ENCODE measurements at places on chromosomes 4 and X.

DNA sequence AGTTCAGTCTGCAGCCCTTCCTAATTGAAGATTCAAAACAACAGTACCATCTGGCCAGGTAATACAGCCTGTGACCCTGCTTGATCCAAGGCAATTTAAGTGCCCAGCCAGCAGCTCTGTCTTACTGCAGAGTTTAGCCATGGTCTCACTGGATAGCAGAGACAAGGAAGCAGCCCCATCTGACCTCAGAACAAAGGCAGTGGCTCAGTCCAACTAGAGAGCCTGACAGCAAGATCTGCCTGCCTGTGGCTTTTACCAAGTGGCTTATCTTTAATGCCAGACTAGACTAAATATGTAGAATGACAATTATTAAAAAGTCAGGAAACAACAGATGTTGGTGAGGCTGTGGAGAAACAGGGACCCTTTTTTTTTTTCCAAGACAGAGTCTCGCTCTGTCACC lies 293.4 kb downstream of the DTHD1 start:
- DNase-seq, result no peak

DNA sequence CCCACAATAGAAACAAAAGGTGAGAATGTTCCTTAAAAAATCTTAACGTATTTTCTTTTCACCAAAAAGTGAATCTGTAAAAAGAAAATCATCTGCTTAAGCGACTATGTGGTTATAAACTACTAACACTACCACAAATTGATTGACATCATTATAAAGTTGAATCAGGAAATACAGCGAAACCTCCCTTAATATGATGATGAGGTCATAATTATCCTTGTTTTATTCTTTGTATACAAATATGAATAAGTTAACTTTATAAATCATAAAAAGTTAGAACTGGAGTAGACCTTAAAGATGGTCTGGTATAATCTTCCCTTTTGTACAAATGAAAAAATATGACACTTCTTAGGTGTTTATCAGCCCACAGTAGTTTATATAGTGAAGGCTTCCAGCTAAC lies 35.6 kb downstream of the NFKB1 start:
- no peak for DNase-seq

DNA sequence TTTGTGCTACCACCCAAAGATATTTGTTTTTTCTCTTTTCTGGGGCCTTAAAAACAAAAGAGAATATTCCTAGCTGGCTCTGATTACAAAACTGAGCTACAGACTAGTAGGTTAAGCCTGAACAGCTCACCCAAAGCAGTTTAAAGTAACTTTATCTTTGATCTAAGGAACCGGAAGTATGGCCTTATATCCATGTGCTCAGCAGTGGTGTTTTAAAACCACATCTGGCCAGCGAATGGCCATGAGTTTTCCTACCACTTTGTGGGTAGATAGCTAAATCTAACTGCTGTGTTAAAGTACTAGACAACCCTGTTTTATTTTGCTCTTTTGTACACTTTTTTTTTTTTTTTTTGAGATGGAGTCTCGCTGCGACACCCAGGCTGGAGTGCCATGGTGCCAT lies 24.6 kb downstream of the ADGRG4 start:
- DNase-seq, result peak; percentile 1

- no peak for DNase-seq
Observed at GRCh38 chr4:86302251-86302650, 57.6 kb downstream of the MAPK10 start.

GRCh38 chr4:52837716-52838558 lies 24.2 kb upstream of the RASL11B start:
- DNase-seq, result peak; percentile 91

DNA sequence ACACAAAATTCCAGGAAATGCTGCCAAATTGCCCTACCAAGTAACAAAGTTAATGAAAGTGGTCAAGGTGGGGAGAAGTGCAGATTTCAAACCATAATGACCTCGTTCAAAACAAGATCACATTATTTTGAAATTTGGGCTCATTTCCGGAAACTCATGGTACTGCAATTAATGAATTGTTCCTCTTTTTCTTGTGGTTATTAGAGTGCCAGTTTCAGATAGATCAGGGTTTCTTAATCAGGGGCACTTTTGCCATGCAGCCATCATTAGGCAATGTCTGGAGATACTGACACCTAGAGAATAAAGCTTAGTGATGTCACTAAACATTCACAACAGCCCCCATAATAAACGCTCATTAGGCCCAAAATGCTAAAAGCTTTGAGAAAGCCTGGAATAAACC lies 381.5 kb upstream of the GALNT7 start:
- DNase-seq, result no peak

GRCh38 chr4:118939169-118939783 lies 50.6 kb downstream of the SYNPO2 start:
- no peak for DNase-seq

- DNase-seq, result peak; percentile 40
Observed at GRCh38 chr4:109302361-109303139, at the start of gene COL25A1. COL25A1 (minus strand) TSS chr4:109302658.

- DNase-seq, result peak; percentile 36
Observed at GRCh38 chr4:87530868-87531267, 1.7 kb upstream of the SPARCL1 start.

DNA sequence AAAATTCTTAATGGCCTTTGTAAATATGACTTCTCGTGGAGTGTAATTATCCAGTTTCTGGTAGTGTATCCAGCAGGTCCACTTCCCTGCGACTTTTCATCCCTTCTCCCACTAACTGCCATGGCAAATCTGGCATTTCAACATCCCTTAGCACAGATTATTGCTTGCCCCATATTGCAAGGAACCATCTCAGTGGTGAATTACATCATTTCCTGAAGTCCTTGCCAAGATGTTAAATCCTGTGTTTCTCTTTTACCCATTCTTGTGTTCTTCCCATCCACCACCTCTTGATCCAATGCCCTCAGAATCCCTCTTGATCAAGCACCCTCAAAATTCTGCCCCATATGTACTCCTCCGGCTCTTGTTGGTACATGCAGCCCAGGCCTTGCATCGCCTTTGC lies 88.1 kb upstream of the ZNF81 start:
- DNase-seq, result peak; percentile 7

- DNase-seq, result no peak
Observed at GRCh38 chrX:23732704-23733103, 10.4 kb downstream of the ACOT9 start.

GRCh38 chrX:151828439-151829080 lies 84.1 kb upstream of the MAGEA4 start:
- DNase-seq, result peak; percentile 8

- no peak for DNase-seq
Observed at GRCh38 chrX:108322234-108322633, 116.0 kb downstream of the COL4A6 start.

GRCh38 chrX:74421740-74422352 lies 553 bp downstream of the SLC16A2 start:
- DNase-seq, result peak; percentile 1

GRCh38 chr4:172818901-172819300 lies 349.7 kb upstream of the GALNT7 start:
- DNase-seq, result no peak

All from EH (cell line).